SW 1271 (cell line): ENCODE measurements at places on chromosomes 11 and 22.
A peak's percentile ranks its signal among the peaks of the same experiment; 100 is the strongest.

DNA sequence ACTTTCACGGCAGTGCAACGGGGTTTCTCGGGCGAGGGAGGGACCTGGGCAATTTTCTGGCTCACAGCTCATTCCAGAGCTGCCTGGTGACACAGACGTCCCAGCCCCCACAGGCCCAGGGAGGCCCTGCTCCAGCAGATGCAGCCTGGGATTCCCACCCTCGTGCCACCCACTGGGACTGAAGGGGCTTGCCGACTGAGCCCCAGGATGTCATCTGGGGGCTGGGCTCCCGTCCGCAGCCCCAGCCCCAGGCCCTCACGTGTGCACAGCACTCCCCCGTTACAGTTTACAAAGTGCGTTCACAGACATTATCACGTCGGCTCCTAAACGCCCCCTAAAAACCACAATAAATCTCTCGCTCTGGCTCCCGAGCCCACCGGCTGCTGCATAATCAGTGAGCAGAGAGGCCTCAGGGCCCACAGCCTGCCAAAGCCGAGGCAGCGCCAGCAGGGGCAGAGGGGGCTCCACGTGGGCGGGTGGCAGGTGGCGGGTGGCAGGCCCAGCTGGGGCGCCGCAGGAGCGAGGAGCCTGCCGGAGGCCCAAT lies 76.9 kb upstream of the TCF20 start:
- no peak for DNase-seq

DNA sequence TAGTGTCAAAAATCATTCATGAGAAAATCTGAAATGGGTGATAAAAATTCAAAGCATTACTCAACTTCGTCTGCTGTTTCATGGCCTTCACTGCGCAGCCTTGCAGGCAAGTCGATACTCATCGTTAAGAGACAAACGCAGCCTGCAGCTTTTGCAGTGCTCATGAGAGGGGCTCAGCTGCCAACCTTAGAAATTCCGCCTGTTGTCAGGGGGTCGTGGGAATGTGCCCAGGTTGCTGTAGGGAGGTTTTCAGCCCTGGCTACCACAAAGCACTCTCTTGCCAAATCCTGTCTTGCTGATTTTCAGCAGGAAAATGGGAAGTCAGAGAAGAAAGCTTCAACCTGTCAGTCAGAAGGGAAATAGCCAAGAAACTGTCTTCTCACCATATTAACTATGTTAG lies 25.4 kb upstream of the GRAMD1B start:
- no peak for DNase-seq

DNA sequence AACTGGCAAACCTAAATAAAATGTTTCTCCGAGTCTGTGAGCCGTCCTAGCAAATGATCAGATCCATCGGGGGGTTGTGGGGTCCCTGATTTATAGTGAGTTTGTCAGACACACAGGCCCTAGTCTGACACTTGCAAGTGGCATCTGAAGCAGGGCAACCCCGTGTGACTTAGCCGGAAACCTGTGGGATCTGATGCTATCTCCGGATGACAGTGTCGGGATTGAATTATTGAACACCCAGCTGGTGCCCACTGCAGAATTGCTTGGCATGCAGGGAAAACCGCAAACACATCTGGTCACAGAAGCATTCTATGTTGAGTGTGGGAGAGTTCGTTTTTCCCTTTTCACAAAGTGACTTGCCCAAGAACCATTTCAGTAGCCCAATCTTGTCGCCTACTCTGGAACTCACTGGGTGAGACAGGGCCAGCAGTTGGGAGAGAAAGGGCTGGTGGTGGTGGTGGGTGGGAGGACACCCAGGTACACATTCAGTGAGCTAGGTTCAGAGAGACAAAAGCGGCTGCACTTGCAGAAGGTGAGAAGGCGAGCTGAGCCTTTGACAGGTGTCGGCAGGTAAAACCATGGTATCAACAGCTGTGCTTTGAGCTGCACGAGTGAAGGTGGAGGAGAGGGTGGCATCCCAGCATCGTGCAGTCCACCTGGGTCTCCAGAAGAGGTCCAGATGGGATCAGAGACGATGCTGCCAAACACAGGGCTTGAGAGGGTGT lies 33.7 kb upstream of the B3GAT1 start:
- DNase-seq, result no peak

DNA sequence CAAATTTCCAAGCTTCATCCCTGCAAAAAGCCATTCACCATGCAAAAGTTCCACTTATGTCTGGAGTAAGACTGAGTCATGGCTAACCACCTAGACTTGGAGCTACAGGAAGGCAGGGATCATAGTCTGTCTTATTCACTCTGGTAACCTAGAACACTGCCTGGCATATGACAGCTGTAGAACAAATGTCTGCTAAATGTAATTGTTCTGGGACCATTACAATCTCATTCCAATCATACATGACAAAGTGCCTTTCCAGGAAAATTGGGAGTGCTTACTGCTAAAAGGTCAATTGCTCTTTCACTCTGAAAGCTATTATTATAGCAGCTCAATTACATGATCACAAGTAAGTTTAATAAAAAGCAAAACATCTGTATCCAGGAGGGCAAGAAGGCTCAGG lies 99.1 kb upstream of the CHRM4 start:
- no peak for DNase-seq

DNA sequence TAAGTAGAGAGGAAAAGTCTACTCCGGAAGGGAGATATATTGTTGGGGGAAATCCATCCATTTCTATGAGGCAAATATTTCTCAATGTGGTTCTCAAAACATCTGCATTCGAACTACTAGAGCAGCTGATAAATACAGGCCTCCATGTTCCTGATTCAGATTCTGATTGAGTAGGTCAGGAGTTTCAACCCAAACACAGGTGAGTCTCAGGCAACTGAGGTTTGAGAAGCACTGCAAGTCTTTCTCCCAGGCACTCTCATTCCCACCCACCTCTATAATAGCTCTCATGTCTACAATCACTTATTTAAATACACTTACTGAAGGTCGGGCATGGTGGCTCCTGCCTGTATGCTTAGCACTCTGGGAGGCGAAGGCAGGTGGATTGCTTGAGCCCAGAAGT lies 14.7 kb upstream of the ASPHD2 start:
- DNase-seq, result no peak

DNA sequence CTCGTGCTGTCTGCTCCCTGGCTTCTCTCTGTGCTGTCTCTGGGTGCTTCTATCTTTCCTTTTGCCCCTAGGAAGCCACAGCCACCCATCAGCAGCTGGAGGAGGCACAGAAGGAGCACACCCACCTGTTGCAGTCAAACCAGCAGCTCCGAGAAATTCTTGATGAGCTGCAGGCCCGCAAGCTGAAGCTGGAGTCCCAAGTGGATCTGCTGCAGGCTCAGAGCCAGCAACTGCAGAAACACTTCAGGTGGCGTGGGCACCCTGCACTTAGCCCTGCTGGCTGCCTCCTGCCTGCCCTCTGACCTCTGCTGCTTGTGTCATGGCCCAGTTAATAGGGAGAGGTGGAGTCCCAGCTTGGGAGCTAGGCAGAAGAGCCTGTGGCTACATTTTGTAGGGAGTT lies 67.8 kb downstream of the CEP164 start:
- DNase-seq, result no peak

DNA sequence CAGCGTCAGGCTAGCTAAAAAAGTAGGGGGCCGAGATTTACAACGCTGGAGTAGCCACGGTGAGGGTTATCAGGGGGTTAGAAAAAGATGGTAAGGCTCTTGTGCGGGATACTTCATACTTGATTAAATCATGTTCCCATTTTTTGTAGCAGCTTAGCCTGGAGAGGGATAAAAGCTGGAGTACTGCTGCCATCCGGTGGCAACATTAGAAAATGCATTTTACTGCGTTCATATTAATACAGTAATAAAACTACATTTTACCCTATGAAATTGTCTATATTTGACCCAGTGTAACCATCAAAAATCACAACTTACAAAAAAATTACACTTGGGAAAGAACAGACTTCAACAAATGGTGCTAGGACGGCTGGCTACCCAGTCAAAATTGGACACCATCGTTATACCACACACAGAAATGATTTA lies 17.3 kb downstream of the RPUSD4 start:
- DNase-seq, result peak; percentile 19
